ENCODE measurements at places on chromosomes 13 and 19.
A peak's percentile ranks its signal among the peaks of the same experiment; 100 is the strongest.

GRCh38 chr19:4061178-4061682, 5.5 kb downstream of the ZBTB7A start:
- peak; percentile 60 for DNase-seq

DNA sequence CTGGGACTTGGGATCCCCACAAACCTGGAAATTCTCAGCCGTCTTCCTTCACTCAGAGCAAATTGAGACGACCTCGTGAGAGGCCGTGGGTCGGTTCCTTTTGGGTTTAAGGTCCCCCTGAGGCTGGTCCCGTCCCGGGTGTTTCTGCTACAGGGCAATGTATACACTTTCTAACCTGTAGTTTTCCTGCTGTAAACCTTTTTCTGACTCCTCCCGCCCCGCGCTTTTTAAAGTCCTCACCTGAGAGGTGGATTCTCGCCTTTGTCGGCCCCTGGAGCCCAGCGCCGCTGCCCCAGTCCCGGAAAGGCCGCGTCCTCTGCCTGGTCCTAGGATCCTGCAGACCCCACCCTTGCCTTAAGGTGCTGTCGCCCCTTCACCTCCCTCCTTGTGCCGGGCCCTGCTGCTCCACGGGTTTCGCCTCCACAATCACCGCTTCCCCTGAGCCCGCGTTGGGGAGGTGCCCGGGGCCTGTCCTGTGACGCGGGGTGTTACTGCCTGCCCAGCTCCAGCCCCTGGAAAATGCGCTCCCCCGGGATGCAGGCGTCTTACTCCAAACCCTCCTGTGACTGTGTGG, 391 bp downstream of the ZNF761 start:
- peak; percentile 50 for DNase-seq

DNA sequence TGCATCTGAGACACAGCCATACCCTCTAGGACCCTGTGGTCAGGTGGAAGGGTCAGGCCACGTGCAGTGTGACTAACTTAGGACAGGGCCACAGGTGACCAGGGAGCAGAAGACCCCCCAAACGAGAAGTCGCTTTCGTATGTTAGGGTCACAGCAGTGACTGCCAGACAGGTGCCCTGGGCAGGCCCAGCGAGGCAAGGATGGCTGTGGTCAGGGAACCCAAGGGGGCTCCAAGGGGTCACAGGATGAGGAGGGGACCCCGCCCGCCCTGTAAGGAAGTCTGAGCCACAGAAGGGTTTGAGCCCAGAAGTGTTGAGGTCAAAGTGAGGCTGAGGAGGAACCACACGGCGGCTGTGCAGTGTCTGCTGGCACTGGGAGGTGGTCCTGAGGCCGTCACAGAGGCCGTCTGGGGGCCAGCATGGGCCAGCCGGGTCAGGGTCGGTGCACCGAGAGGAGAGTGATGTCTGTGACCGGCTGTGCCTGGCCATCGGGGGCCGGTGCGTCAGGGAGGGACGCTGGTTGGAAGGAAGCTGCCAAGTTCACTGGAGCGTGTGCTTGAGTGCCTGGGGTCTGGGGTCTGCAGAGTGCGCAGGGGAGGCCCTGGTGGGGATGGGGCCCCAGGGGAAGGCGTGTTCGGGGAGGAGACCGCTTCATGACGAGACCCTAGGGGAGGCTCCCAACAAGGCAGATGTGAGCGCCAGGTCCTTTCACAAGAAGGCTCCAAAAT, 24.8 kb upstream of the TMEM255B start:
- no peak for DNase-seq

- peak; percentile 36 for DNase-seq
Measured at GRCh38 chr19:51294211-51294976, 17.1 kb upstream of the IGLON5 start.

DNA sequence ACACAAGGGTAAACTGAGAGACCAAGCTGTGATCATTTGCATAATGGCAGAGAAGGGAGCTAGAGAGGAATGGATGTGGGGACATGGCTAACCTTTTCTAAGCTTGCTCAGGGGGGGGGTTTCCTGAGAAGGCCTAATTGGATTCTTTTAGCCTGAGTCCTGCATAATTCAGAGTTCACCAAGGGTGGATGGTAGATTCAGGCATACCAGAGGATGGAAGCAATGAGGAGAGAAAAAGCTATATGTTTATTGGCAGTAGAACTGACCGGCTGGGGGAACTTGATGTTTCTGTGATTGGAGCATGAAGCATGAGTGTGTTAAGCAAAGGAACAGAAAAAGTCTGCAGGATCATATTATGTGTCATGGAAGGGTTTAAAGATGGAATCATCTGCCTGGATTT, 65.9 kb upstream of the KLF12 start:
- no peak for DNase-seq

GRCh38 chr13:26919311-26919710, 158.7 kb upstream of the GPR12 start:
- no peak for DNase-seq
